ENCODE measurements at places on chromosomes 1 and 21.
A peak's percentile ranks its signal among the peaks of the same experiment; 100 is the strongest.

DNA sequence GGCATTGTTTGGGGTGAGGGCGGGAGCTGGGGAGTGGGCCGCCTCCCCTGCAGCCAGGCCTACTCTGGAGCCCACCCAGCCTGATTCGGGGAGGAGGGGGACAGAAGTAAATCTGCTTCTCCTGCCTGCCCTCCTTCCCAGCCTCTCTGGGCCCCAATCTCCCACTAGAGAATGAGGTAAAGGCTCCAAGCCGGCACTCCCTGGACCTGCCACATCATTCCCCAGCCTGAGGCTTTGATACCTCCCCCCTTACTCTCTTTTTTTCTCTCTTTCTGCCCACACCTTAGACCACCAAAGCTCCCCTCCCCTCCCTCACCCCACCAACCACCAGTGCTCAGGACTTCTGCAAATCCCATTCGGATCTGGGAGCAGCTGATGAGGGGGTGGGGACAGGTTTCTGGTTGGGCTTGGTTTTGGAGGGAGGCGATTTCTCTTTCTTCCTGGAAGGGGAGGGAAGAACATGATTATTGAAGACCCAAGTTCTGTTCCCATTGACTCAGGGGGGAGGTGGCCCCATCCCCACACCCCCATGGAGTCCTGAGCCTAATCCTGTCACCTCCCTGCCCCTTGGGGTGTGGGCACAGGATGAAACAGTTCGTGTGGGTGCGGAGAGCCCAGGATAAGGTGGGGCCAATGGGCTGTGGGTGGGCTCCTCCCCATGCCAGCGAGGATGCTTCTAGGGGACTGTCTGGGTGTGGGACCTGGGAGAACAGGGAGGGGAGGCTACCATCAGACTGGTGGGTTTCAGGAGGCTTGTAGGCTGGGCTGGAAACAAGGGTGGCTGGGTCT, 1.3 kb downstream of the MAP7D1 start:
- DNase-seq = no peak

DNA sequence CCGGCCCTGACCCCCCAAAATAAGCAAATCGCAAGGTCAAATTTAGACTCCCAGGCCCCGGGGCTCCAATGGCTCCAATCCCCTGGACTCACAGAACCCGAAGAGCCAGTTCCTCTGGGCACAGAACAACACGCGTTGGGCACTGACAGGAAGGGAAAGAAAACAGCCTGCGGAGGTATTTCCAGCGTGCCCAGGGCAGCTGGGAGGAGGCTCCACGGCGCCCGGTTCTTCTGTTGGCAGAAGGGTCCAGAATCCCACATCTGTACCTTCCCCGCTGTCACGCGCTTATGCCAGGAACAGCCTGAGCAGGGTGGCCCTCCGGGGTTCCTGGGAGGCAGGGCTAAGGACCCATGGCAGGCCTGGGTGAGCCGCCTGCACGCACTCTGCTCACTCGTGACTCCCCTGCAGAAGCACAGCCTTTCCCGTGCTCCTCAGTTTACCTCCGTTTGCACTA, 85.5 kb downstream of the RIPK4 start:
- no peak for DNase-seq

GRCh38 chr21:29007135-29007534, 12.0 kb downstream of the RWDD2B start:
- no peak for DNase-seq

- no peak for DNase-seq
These were observed 11.6 kb upstream of the OLFML2B start for GRCh38 chr1:162035241-162035640.

DNA sequence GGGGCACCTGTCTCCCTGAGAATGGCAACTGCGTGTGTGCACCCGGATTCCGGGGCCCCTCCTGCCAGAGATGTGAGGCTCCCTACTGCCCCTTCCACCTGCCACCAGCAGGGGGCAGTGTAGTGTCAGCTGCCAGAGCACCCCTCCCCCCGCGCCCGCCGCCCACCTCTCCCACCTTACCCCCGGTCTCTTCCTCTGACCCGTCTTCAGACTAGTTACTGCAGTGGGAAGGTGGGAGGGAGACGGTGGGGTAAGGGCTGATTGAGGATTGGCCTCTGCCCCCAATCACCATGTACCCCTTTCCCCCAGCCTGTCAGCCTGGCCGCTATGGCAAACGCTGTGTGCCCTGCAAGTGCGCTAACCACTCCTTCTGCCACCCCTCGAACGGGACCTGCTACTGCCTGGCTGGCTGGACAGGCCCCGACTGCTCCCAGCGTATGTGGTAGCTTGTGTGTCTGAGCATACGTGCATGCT, 10.1 kb upstream of the LRRC71 start:
- no peak for DNase-seq

GRCh38 chr1:1782399-1783221, 4.3 kb upstream of the NADK start:
- DNase-seq = peak; percentile 67

GRCh38 chr1:225253784-225254183, 174.1 kb downstream of the LBR start:
- DNase-seq = peak; percentile 11

- DNase-seq = peak; percentile 99
These were observed 23.8 kb downstream of the IER5 start for GRCh38 chr1:181112071-181112929.

- no peak for DNase-seq
These were observed 113.6 kb downstream of the DMRTB1 start for GRCh38 chr1:53572815-53573173.

- DNase-seq = peak; percentile 46
These were observed 60.1 kb downstream of the EPB41 start for GRCh38 chr1:28974432-28974831.

GRCh38 chr1:88662723-88663122, 21.4 kb upstream of the PKN2 start:
- no peak for DNase-seq

- no peak for DNase-seq
These were observed 76.3 kb upstream of the CSF3R start for GRCh38 chr1:36559061-36559460.

GRCh38 chr1:245074232-245074747, 80.5 kb upstream of the KIF26B start:
- peak; percentile 43 for DNase-seq

DNA sequence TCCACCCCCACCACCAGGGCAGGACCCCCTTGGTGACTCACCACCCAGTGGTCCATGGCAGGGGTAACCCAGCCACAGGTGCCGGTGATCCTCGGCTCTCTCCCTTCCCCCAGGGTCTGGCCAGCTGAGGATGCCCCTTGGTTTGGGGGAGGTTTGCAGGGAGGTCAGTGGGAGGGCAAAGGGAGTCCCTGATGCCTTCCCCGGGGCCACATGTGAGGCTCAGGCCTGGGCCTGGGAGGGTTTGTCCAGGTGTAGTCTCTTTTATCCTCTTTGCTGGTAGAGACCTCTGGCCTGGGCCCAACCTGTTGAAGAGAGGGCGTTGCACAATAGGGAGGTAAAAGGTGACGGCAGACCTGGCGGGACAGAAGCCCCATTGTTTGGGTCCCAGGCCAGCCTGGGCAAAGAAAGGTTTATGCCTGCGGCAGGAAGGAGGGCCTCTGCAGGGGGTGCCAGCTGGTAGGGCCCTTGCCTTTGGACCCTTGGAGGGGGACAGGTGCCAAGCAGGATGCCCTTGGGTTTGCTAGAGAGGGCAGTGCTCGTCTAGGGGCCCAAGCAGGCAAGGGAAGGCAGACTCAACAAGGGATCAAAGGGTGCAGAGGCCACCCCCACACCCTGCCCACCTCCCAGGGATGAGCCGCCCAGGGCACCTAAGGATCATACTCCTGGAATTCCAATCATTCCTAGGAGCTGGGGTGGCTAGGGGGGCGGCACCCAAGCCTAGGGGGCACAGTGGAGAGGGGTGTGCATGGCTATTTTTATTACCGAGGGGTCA, 760 bp upstream of the TINAGL1 start:
- no peak for DNase-seq

DNA sequence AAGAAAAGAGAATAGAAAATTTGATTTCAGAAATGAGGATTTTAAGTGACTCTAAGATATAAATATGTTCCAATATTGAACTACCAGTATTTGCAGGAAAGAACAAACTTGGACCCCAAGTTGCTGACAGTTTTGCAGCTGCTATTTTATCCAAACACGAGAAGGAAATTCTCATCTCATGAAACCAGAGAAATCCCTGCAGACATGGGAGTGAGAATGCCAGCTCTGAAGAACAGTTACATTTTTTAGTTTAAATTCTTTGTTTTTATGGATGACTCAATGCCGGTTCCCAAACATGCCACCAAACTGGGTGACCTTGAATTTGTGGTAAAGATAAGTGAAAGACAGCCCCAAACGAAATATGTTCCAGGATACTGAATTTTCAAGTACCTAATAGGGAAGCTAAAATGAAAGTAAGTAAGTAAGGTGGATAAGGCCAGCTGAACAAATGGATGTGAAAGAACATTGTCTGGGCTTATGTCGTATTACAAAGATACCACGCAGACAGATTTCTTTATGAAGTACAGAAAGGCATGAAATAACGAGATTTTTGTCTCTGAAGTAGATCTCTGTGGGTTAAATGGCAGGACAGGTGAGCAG, 19.9 kb downstream of the TLR5 start:
- DNase-seq = no peak

- DNase-seq = no peak
These were observed 3.2 kb downstream of the DMRTA2 start for GRCh38 chr1:50419907-50420677.

GRCh38 chr1:181469829-181470228, 13.5 kb upstream of the CACNA1E start:
- DNase-seq = peak; percentile 76

DNA sequence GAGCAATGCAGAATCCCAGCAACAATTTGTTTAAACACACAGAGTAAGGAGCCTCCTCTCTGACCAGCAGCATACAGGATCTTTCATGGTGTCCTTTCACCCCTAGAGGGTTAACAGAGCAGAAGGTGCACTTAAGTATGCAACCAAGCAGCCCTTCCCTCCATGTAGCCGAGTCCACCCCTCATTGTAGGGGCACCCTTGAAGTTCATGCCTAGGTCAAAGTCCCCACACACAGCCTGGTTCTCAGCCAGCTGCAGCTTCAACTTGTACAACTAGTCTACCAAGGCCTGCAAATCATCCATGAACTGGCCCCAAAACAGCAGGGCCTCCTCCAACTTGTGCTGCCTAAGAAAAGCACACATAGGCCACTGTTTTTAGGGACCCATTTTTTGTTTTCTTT, 7.0 kb upstream of the BMP8B start:
- no peak for DNase-seq

DNA sequence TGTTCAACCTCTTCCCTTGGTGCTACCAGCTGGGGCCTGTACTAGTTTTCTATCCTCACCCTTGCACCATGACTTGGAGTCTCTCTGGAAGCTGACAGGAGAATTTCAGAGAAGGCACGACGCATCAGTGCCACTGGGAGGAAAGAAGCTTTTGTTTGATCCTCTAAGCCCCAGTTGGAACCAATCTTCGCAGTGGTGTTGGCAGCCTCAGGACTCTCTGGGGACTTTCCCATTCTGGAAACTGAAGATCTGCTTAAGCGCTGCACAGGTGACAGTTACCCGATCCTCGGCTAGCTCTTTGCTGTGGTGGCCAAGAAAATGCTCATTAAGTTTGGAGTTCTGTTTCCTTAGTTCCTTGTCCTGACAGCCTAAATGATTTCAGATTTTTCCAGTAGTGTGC, 222.3 kb downstream of the RHOU start:
- no peak for DNase-seq

- DNase-seq = peak; percentile 98
These were observed 168.4 kb downstream of the ZZZ3 start for GRCh38 chr1:77513839-77514763.

GRCh38 chr1:233719655-233720341, 105.9 kb downstream of the KCNK1 start:
- no peak for DNase-seq

DNA sequence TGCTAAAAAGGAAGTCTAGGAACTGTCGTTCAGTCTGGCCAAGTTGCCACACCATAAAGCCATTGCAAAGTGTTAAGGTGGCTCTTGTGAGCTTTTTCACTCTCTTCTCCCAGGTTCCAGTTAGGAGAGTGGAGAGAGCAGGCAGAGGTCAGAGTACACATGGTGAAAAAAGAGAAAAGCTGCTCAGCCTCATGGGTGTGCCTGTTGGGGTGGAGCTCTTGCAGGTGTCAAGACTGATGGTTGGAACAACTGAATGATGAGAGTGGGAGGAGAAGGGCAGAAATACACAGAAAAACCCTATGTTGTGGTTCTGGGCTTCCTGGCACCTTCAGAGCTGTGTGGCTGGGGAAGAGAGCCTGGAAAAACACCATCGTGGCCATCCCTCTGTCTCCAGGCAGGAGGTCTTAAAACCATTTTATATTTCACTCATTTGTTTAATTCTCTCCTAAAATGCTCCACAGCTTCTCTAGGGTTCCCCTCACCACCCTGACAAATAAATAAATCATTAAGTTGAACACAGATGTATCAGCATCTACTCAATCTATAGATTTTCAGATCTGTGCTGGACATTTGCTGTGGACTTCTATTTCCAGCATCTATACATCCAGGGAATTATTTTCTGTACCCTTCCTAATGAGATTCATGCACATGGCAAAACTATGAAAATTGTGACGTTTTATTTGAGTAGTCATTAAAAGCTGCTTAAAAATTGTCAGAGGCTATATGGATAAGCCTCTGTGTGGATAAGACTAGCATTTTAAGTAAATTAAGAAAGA, 17.5 kb downstream of the UBASH3A start:
- no peak for DNase-seq

- DNase-seq = peak; percentile 33
These were observed 70.8 kb downstream of the KIF26B start for GRCh38 chr1:245225322-245226202.

GRCh38 chr1:59685666-59686065, 129.1 kb upstream of the HOOK1 start:
- no peak for DNase-seq

DNA sequence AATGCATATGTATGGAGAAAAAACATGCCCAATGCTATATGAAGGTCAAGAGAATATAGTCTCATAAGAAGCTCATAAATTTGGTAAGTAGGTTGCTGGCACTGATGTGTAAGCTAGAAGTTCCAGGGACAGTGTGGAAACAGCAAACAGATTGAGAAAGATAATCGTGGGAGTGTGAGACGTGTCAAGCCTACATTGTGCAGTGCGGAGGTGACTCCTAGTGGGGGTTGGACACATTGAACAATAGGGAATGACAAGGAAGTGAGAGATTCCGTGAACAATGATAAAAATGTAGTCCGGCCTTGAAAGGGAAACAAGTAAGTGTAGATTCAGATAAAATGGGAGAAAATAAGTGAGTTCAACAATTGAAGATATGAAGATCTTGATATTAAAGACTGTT, 788.4 kb upstream of the PRMT6 start:
- no peak for DNase-seq

GRCh38 chr1:226276077-226276682, 32.8 kb downstream of the LIN9 start:
- DNase-seq = no peak
